Cortex of kidney (tissue), 1 donor: ENCODE measurements at places on chromosomes 13 and 19.

DNA sequence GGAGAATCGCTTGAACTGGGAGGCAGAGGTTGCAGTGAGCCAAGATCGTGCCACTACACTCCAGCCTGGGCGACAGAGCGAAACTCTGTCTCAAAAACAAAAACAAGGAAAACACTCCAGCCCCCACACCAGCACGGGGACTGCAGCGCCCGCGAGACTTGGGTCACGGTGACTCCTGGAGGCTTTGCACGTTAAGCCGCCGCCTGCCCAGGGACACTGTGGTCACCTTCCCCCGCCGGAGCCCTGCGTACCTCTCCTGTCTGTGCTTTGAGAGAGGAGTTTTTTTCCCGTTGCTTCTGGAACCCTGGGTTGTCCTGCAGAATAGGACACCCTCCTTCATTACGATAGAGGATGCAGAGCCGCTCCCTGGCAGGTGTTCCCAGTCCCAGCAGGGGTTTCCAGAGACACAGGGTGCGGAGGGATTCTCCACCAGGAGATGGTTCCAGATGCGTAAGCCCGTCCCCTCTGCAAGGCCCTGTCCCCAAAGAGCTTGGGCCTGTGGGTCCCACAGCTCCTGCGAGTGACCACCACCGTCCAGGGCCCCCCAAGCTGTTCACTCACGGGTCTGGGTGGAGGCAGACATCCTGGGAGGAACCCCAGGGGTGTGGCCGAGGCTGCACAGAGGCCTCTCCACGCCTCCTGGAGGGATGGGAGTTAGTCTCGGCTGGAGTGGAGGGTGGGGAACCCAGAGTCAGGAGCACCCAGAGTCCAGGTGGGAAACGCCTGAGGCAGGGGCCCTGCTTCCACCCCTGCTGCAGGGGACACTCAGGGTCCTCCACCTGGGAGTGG is 42.8 kb upstream of the NDUFS7 start:
- DNase-seq, result no peak

DNA sequence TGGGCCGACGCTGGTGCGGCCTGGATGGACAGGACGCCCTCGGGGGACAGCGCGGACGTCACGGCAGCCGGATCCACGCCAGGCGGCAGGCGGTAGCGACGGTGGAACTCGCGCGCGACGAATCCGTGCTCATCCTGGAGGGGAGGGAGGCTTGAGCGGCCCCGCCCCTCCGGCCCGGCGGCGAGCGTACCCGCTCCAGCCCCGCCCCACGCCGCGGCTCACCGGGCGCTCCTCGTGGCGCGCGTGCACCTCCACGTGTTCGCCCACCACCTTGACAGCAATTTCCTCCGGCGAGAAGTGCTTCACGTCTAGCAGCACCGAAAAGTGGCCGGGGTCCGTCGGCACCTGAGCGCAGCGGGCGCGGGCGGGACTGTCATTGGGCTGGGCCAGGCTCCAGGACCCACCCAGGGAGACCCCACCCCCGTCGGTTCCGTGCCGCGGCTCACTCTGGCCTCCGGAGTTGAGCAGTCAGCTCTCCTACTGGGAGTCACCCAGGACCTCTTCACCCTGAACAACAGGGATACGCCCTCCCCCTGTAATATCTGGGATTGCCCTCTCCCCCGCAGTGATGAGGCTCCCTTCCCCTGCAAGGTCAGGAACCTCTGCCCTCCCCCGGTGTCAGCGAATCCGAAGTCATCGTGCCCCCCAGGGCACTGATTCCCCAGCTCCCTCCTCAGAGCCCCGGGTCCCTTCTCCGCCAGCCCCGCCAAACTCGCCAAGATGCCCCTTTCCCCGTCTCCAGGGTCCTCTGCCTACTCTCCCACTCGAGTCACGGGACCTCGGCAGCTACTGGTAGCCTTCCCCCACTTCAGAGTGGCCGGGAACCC is 1.1 kb downstream of the HSPB6 start:
- no peak for DNase-seq

DNA sequence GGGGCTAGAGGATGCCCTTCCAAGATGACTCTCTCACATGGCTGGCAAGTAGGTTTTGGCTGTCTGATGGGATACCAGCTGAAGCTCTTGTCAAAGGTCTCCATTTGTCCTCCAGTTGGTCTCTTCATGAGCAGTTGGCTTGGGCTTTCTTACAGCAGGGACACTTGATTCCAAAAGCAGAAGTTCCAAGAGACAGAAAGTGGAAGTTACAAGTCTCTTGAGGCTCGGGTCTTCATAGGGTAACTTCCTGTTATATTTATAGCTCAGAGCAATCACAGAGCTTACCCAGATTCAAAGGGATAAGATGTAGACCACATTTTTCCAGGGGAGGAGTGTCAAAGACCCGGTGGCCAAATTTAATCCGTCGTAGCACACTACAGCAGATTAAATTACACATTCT is 440.0 kb downstream of the RFC3 start:
- DNase-seq, result no peak

GRCh38 chr13:49326222-49326917 is 78.6 kb downstream of the CDADC1 start:
- DNase-seq, result no peak

DNA sequence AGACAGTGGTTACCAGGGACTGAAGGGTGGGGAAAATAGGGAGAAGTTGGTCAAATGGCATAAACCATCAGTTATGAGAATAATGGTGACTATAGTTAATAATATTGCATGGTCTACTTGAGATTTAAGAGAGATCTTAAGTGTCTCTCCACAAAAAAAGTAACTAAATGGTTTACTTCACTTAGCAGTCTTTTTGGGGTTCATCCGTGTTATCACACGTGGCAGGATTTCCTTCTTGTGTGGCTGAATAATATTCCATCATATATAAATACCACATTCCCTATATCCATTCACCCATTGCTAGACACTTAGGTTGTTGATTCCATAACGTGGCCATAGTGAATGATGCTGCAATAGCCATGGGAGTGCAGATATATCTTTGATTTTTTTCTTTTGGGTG is 967.0 kb downstream of the UQCRFS1 start:
- DNase-seq, result no peak

- no peak for DNase-seq
These were observed 370.4 kb downstream of the IRS2 start for GRCh38 chr13:109416001-109416400.

- DNase-seq, result no peak
These were observed 20.3 kb upstream of the AKT2 start for GRCh38 chr19:40305403-40305802.

DNA sequence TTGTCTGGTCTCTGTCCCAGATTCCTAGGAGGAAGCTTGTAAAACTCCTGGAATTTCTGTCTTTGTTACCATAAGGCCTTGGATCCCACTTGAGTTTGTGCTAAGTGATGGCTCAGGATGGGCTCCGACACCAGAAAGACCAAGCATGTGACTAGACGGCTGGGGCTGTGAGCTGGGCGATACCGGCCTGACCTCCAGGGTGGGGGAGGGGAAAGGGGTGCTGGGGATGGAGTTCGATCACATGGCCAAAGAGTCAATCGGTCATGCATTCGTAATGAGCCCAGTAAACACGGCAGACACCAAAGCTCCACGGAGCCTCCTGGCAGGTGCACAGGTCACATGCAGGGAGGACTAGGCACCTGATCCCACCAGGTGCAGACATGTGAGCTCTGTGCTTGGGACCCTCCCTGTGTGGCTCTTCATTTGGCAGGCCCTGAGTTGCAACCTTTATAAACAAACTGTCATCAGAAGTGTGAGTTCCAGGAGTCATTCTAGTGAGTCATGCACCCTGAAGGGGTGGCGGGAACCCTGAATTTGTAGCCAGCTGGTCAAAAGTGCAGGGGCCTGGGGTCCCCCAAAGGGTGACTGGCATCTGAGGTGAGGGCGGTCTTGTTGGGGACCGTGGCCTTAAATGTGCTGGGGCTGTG is 27.1 kb downstream of the ELAVL1 start:
- no peak for DNase-seq

DNA sequence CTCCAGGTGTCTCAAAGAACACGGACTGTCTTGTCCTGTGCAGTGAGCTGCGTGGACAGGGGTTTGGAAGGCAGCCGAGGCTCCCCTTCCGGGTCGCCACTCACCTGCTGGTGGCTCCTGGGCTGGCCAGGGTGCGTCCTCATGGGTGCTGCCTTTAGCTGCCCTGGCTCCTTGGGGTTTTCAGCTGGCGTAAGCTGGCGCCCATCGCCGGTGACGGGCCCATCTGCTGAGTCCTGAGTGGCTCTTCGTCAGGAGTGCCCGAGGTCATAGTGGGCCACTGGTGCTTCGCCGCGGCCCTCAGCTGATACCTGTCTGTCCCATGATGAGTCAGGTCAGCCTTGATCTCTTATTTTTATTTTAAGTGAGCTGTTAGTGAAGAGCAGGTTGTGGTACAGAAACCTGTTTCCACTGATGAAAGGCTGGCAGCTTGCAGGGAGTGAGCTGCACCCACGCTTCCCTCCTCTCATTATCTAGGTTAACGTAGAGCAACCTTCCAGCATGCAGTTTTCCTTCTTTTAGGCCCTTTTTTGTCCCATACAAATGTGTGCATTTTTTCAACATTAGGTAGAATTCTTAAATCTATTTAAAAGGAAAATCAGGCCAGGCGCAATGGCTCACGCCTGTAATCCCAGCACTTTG is 18.4 kb downstream of the EPN1 start:
- no peak for DNase-seq

DNA sequence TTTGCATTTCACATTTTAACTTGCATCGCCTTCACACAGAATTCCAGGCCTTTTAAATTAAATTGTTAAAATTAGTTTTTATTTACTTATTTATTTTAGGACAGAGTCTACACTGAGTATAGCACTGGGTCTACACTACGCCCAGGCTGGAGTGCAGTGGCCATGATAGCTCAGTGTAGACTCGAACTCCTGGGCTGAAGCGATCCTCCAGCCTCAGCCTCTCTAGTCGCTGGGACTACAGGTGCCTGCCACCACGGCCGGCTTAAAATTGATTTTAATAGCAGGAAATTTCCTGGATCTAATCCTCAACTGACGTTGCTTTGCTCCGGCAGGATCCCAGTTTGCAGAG is 301 bp upstream of the ZNF610 start:
- no peak for DNase-seq

- DNase-seq, result no peak
These were observed 46.8 kb downstream of the ARHGEF7 start for GRCh38 chr13:111161601-111162600.

GRCh38 chr19:45130888-45131615 is 29.7 kb downstream of the NKPD1 start:
- DNase-seq, result no peak

GRCh38 chr19:6087074-6087571 is 23.2 kb downstream of the RFX2 start:
- no peak for DNase-seq

DNA sequence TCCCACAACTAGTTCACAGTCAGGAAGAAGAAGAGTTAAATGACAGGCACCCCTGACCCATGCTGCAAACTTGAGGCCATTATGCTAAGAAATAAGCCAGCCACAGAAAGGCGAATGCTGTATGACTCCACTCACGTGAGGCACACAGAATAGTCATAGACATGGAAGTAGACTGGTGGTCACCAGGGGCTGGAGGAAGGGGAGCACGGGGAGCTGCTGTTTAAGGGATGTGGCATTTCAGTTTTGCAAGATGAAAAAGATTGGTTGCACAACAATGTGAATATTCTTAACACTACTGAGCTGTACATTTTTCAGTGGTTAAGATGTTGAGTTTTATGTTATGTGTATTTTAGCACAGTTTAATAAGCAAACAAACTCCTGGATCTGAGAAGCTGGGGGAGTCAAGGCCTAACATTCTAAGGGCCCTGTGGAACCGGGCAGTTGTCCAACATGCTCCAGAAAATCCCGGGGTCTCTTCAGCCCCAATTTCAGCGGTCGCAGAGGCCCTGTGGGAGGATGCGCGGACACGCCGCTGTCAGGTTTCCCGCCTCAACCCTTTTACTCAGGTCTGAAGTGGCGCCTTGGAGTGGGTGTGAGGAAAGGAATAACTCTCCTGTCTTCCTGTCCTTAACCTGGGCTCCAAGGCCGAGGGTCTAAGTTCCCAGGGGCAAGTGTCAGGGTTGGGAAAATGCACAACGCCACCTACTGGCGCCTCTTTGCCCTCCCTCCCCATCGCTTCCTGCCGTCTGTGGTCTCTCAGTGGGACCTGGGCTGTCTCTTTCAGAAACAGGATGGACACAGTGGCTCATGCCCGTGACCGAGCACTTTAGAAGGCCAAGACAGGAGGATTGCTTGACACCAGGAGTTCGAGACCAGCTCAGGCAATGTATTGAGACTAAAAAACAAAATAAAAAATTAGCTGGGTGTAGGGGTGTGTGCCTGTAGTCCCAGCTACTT is 4.4 kb upstream of the TMEM272 start:
- DNase-seq, result no peak

- DNase-seq, result no peak
These were observed 13.7 kb upstream of the SCEL start for GRCh38 chr13:77521595-77522367.

DNA sequence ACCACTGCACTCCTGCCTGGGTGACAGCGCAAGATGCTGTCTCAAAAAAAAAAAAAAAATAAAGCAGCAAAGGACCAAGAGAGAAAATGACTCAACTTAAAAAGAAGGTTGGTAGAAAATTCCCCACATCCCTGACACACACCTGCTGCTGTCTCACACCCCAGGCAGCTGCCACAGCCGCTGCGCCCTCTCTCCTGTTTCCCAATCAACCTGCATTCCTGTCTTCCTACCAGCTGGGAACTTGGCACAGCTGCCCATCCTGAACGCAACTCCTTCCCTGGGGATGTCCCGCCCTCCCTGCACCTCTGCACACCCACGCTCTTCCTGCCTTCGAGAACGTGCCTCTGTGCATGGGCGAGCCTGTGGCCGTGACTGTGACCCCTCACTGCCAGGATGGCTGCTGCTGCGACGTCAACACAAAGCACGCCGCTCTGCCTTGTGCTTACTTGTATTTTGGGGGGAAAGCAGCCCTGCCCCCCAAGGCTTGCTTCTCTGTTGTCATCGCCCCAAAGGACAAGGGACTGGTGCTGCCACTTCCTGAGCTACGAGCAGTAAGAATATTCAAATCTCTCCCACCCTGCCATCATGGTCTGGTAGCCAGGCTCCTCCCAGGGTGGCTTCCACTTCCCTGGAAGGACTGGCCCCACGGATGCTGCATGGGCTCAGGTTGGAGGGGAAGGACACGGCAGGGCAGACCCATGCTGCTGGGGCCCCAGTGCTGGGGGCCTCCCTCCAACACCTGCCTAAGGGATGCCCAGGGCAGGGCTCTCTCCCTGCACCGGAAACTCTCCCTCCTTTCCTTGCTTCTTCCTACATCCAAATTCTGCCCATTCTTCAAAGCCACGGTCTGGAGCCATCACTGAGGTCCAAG is 20.7 kb downstream of the SH3GL1 start:
- no peak for DNase-seq

DNA sequence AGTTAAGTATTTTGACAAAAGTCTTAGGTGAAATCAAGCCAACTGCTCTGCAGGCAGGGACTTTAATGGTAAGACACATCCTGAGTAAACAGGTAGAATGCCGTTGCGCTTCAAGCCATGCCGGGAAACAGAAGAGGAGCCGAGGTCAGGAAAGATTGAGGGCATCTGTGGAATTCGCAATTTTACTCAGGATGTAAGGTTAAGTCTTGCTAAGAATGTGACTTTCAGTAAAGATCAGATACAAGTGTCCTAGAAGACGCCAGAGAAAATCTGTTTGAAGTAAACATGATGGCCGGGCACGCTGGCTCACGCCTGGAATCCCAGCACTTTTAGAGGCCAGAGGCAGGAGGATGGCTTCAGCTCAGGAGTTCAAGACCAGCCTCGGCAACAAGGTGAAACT is 33.4 kb upstream of the DPRX start:
- no peak for DNase-seq

- DNase-seq, result no peak
These were observed 196.1 kb upstream of the MAB21L1 start for GRCh38 chr13:35672611-35673010.

GRCh38 chr13:19950374-19950773 is 8.2 kb upstream of the ZMYM2 start:
- DNase-seq, result no peak

GRCh38 chr19:55220525-55220924 is 8.0 kb downstream of the TMEM86B start:
- DNase-seq, result no peak
